ENCODE measurements at places on chromosomes 5 and 9. TPM values are rescaled to one million over a fixed set of nuclear protein-coding genes. Genes with fewer than 3 reads are reported as not detected.

DNA sequence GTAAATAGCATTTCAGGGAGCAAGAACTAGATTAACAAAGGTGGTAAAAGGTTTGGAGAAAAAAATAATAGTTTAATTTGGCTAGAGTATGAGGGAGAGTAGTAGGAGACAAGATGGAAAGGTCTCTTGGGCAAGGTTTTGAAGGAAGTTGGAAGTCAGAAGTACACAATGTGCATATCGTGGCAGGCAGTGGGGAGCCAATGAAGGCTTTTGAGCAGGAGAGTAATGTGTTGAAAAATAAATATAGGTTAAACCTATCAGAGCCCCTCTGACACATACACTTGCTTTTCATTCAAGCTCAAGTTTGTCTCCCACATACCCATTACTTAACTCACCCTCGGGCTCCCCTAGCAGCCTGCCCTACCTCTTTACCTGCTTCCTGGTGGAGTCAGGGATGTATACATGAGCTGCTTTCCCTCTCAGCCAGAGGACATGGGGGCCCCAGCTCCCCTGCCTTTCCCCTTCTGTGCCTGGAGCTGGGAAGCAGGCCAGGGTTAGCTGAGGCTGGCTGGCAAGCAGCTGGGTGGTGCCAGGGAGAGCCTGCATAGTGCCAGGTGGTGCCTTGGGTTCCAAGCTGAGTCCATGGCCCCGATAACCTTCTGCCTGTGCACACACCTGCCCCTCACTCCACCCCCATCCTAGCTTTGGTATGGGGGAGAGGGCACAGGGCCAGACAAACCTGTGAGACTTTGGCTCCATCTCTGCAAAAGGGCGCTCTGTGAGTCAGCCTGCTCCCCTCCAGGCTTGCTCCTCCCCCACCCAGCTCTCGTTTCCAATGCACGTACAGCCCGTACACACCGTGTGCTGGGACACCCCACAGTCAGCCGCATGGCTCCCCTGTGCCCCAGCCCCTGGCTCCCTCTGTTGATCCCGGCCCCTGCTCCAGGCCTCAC, at the start of gene CA9:
Gene CA9 (plus strand): TSS at position 797 of the 893 bp plus-strand sequence. CDS start 32 bp downstream, at position 829.
- no peak within 1 kb of the TSS for H3K27ac ChIP-seq
- H3K27me3 ChIP-seq: no peaks in the 10 kb centered on the region
- H3K36me3 ChIP-seq: no peaks in the 10 kb centered on the region
- peaks cover 9% of the 10 kb centered on the region for H3K4me1 ChIP-seq

GRCh38 chr5:171094356-171094755, 214.7 kb upstream of the TLX3 start:
- no peaks in the 10 kb centered on the region for H3K27me3 ChIP-seq
- no peaks in the 10 kb centered on the region for H3K4me1 ChIP-seq
- DNase-seq: no peak
- no peaks in the 10 kb centered on the region for H3K36me3 ChIP-seq

- no peak overlapping the region for H3K4me3 ChIP-seq
- no peak overlapping the region for H3K27ac ChIP-seq
- DNase-seq: no peak
- H3K27me3 ChIP-seq: no peaks in the 10 kb centered on the region
- H3K4me1 ChIP-seq: peaks cover 12% of the 10 kb centered on the region
Measured at GRCh38 chr5:73115399-73116051, 4.8 kb upstream of the TMEM171 start.

DNA sequence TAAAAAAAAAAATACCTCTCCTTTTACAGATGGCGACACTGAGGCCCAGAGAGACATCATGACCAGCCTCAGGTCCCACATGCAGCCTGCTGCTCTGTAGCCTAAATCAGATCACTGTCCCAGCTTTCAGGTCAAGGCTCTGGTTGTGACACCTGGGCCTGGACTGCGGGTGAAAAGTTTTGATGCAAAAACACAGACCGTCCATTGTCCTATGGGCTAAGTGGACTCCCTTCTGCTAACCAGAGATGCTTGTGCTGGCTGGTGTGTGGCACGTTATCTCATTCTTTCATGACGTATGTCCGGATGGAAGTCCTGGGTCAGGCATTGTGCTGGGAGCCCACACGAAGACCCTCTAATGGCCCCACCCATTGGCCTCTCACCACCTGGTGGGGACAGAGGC, 7.8 kb downstream of the NEK6 start:
- no peak for DNase-seq
- H3K27me3 ChIP-seq: no peaks in the 10 kb centered on the region
- H3K27ac ChIP-seq: no peak overlapping the region
- H3K4me1 ChIP-seq: peaks cover 23% of the 10 kb centered on the region
- no peak overlapping the region for H3K4me3 ChIP-seq

DNA sequence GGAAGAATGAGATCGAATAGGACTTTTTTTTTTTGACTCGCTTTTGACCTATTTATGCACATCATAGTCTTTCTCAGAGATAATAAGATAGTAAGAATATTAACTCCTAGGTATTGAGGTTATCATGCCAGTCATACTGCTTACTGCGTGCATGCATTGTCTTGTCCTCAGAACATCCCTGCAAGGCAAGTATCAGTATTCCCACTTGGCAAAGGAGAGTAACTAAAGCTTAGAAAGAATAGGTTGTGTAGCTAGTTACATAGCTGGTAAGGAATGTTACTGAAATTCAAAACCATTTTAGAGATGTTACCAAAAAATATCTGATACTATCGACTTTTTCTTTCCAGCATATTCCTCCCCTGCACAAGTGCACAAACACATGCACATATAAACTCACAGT, 296.1 kb upstream of the CLINT1 start:
- no peak overlapping the region for H3K4me3 ChIP-seq
- no peaks in the 10 kb centered on the region for H3K4me1 ChIP-seq
- no peak for DNase-seq
- H3K27me3 ChIP-seq: no peaks in the 10 kb centered on the region

- no peaks in the 10 kb centered on the region for H3K36me3 ChIP-seq
- no peak for DNase-seq
- peaks cover 28% of the 10 kb centered on the region for H3K4me1 ChIP-seq
- H3K27me3 ChIP-seq: no peaks in the 10 kb centered on the region
Measured at GRCh38 chr9:128556926-128557634, 4.7 kb downstream of the SPTAN1 start.

- no peak overlapping the region for H3K4me3 ChIP-seq
- H3K27ac ChIP-seq: no peak overlapping the region
- H3K4me1 ChIP-seq: no peaks in the 10 kb centered on the region
- H3K27me3 ChIP-seq: no peaks in the 10 kb centered on the region
Measured at GRCh38 chr5:81830596-81830995, 79.7 kb upstream of the SSBP2 start.

GRCh38 chr5:111927191-111927590, 170.2 kb upstream of the NREP start:
- no peaks in the 10 kb centered on the region for H3K36me3 ChIP-seq
- no peak for DNase-seq
- no peaks in the 10 kb centered on the region for H3K4me1 ChIP-seq
- no peaks in the 10 kb centered on the region for H3K27me3 ChIP-seq
- no peak overlapping the region for H3K27ac ChIP-seq

Gene BTNL8
- 88.1 TPM for total RNA-seq

DNA sequence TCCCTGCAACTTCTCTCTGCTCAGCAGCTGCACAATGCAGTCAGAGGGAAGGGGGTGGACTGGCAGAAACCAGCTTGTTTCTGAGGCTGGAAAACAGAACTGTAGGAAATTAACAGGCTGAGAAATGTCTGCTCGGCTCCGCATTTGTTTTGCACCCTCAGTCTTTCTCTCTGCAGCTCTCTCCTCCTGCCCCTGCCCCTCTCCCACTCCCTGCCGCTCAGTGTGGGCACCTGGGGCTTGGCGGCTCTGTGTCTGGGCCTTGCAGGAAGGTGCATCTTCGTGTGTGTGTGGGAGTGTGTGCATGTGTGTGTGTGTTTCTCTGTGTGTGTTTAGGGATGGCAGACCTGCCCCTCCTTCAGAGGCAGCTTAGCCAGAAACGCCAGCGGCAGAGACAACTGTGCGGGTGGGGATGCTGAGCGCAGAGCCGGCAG, 53.0 kb downstream of the PCDH1 start:
- no peak overlapping the region for H3K27ac ChIP-seq
- H3K4me3 ChIP-seq: no peak overlapping the region
- no peaks in the 10 kb centered on the region for H3K36me3 ChIP-seq
- no peak for DNase-seq
- H3K4me1 ChIP-seq: no peaks in the 10 kb centered on the region

- no peak overlapping the region for H3K4me3 ChIP-seq
- H3K4me1 ChIP-seq: no peaks in the 10 kb centered on the region
- DNase-seq: no peak
- H3K36me3 ChIP-seq: no peaks in the 10 kb centered on the region
Measured at GRCh38 chr9:3746296-3747275, 220.8 kb upstream of the RFX3 start.

- H3K36me3 ChIP-seq: no peaks in the 10 kb centered on the region
- DNase-seq: no peak
- no peak overlapping the region for H3K4me3 ChIP-seq
- H3K4me1 ChIP-seq: no peaks in the 10 kb centered on the region
- H3K27me3 ChIP-seq: no peaks in the 10 kb centered on the region
Measured at GRCh38 chr9:75499812-75500211, 390.7 kb upstream of the PCSK5 start.

Gene EDIL3
- 27.5 TPM for total RNA-seq

- no peaks in the 10 kb centered on the region for H3K36me3 ChIP-seq
- no peak overlapping the region for H3K4me3 ChIP-seq
- DNase-seq: no peak
- no peak overlapping the region for H3K27ac ChIP-seq
- H3K4me1 ChIP-seq: no peaks in the 10 kb centered on the region
- H3K27me3 ChIP-seq: no peaks in the 10 kb centered on the region
Measured at GRCh38 chr5:128470663-128471062, 67.4 kb downstream of the FBN2 start.

DNA sequence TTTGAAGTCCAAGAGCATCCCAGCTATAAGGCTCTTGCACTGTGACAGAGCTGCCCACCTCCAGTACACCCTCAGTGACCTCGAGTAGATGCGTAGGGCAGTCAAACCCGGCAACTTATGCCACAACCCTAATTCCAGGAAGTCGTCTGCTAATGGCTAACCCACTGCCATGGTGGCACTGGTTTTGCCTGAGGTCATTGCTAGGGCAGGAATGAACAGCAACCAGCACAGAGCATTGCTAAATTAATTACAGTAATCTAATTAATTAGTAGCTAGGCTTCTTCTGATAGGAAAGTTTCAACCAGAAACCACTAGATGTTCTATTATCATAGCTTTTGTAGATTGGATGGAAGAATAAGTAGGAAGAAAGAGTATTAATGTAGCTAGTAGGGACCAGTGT, 122.8 kb downstream of the DPYSL3 start:
- H3K4me1 ChIP-seq: no peaks in the 10 kb centered on the region
- H3K27ac ChIP-seq: no peak overlapping the region
- no peak for DNase-seq
- H3K27me3 ChIP-seq: no peaks in the 10 kb centered on the region

GRCh38 chr5:179204572-179204971, 140.7 kb downstream of the ADAMTS2 start:
- no peak overlapping the region for H3K4me3 ChIP-seq
- no peaks in the 10 kb centered on the region for H3K27me3 ChIP-seq

- no peaks in the 10 kb centered on the region for H3K27me3 ChIP-seq
- DNase-seq: no peak
- no peaks in the 10 kb centered on the region for H3K4me1 ChIP-seq
- H3K27ac ChIP-seq: no peak overlapping the region
- H3K4me3 ChIP-seq: no peak overlapping the region
- H3K36me3 ChIP-seq: no peaks in the 10 kb centered on the region
Measured at GRCh38 chr5:61076626-61077025, 85.6 kb downstream of the SMIM15 start.

DNA sequence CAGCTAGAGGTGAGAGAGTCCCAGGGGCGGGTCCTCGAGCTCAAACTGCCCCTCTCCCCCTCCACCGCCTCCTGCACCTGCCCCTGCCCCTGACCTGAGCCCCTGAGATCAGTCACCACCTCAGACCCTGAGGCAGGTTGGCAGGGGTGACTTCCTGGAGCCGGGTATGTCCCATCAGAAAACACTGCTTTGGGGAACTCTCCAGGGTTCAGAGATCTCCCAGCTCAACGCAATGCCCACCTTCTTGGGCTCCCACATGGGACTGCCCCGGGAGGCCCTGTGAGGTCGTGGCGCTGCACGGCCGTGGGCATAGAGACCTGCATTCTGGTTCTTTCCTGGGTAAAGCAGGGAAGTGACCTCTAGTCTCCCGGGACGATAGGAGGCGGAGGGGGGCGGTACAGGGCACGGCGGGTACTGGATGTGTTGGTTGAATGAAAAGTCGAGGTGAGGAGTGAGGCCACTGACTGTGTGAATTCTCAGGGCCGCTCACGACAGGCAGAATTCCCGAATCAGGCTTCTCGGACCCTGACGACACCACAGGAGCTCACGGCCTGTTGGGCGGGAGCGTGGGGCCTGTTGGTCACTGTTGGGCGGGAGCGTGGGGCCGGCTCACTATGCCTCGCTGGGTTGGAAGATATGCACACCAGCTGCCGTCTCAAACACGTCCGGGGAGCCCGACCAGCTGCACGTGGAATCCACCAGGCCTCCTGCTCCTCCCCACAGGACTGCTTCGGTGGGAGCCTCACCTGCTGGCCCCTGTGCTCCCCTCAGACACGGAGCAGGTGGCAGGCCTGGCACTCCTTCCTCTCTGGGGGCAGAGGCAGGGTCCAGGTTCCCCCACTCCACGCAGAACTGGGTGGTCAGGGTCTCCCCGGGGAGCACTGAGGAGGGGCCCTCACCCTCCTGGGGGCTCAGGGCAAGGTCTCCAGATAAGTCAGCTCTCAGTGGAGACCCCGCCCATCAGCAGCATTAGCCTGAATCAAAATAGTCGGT, 178.0 kb upstream of the PPP1R26 start:
- H3K4me3 ChIP-seq: no peak overlapping the region
- peaks cover 10% of the 10 kb centered on the region for H3K27me3 ChIP-seq
- H3K36me3 ChIP-seq: no peaks in the 10 kb centered on the region
- no peak overlapping the region for H3K27ac ChIP-seq
- H3K4me1 ChIP-seq: no peaks in the 10 kb centered on the region

DNA sequence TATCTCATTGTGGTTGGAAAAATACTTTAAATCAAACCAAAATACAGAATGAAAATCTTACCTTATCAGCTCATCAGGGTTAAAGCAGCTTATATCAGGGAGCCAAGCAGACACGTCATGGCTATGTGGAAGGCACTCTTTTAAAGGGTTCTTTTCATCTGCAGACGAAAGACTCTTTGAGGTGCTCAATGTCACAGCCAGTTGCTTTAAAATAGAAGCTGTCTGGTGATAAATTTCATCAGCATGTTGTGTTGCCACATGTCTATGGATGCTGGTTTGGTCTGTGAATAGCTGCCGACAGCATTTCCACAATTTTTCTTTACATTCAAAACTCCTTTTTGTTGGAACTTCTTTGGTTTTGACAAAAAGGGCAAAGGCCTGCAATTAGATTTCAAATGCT, 7.5 kb downstream of the TSTD2 start:
- no peak overlapping the region for H3K27ac ChIP-seq
- peaks cover 7% of the 10 kb centered on the region for H3K36me3 ChIP-seq
- H3K4me1 ChIP-seq: no peaks in the 10 kb centered on the region
- DNase-seq: no peak
- H3K27me3 ChIP-seq: no peaks in the 10 kb centered on the region

GRCh38 chr5:111255169-111255568, 31.0 kb downstream of the CAMK4 start:
- H3K4me3 ChIP-seq: no peak overlapping the region
- no peaks in the 10 kb centered on the region for H3K36me3 ChIP-seq
- DNase-seq: no peak
- H3K27ac ChIP-seq: no peak overlapping the region
- no peaks in the 10 kb centered on the region for H3K4me1 ChIP-seq
